Activated CD4-positive, alpha-beta T cell treated with anti-CD3 and anti-CD28 coated beads for 36 hours (primary cell): ENCODE measurements at places on chromosomes 7 and 10.

DNA sequence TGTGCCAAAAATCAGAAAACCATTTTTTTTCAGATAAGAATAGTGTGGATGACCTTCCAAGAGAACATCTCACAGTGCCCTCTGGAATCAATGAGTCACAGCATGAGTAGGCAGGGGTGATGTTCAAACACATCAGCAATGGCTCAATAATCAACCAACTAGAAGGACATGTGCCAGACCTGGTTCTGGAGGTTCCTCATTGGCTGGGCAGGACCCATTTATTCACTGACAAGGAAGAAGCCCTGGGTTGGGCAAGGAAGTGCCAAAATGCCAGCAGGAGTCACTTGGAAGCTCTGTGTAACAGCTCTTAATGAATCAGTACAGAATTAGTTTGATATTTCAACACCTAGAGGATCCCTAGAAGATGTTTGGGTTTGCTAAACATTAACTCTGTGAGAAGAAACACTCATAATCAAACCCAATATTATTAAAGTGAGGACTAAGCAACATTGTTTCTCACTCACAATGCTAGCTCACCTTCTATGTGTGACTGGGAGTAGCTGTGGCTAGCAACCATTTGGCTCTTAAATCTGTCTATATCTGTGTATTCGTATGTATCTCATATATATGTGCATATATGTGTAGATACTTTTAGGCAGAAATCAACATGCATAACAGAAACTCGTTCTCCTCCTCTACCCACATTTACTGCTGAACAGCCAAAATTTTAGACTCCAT, 72.3 kb upstream of the APBB1IP start:
- peak; percentile 19 for DNase-seq

- DNase-seq, result peak; percentile 70
Measured at GRCh38 chr7:149071641-149072437, 18.7 kb downstream of the ZNF786 start.

DNA sequence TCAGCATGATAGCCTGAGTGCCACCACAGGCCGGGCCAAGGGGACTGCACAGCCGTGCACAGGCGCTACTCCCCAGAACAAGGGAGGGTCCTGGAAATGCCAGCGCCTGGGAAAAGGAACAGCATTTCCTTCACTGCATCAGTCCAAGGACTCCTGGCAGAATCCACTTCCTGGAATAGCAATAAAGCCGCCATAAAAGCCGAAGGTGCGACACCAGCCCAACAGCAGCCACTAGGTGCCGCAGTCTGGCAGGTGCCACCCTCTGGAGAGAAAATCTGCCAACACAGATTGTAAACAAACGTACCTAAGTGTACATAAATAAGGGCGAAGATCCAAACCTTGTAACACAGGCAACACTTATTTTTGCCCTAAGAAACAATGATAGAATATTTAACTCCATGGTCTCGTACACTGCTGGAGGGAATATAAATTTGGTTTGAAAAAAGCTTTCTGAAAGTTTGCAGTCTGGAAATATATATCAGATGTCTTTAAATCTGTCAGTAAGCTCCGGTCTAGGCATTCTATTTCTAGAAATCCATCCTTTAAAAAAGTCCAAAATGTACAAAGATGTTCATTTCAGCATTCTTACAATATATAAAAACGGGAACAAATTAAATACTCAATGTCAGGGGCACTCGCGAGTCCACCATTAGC, 22.2 kb downstream of the VOPP1 start:
- DNase-seq, result no peak

DNA sequence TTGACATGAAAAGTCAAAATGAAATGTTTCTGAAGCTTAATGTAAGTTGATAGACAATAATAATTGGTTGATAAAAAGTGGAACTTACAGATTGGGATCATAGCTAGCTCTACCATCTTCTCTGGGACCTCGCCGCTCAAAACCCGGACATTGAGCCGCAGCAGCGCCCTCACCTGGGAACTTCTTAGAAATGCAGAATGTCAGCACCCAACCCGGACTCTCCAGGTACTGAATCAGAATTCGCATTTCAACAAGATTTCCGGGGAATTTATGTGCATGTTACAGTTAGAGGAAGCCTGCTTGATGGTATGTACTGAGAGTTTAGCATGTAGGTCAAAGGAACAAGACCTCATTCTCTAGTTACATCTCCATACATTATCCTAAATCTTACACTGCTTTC, 36.7 kb upstream of the ABLIM1 start:
- peak; percentile 69 for DNase-seq

DNA sequence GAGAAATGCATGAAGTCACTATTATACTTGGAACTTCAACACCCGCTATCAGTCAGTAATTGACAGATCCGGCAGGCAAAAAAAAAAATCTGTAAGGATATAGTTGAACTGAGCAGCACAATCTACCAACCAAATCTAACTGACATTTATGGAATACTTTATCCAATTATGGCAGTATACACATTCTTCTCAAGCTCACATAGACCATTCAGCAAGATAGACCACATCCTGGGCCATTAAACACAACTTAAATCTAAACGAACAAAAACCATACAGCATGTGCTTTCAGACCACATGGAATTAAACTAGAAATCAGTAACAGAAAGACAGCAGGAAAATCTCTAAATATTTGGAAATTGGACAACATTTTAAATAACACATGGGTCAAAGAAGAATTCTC, 112.7 kb downstream of the MPP7 start:
- no peak for DNase-seq

DNA sequence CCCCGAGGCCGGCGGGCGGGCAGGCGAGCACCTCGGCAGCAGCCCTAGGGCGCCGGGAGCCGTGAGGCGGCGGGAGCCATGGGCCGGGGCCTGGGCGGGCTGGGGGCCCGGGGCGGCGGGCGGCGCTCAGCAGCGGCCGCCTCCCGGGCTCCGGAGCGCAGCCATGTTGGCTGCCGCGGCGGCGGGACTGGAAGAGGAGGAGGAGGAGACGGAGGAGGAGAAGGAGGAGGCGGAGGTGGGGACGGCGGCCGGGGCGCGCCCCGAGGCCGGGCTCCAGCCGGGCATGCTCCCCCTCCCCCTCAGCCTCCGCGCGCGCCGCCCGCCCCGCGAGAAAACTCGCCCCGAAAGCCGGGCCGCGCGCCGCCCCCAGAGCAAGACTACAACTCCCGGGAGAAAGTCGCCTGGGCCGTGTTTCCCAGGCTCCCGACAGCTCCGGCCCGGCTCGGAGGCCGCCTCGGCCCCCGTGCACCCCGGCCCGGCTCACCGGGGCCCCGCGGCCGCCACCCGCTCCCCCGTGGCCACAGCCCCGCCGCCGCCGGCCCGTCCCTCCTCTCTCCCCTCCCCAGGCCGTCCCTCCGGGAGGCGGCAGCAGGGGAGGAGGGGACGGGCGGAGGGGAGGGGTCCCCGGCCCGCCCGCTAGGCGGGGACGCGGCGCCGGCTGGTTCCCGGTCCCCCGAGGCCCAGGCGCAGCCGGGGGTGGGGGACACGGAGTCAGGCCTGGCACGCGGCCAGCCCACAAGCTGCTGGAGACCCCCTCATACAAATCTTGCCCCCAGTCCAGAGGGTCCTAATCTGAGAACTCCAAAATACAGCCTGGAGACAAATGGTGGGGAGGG, at the start of gene DLG5:
TSS of gene DLG5 (minus strand) at position 190 of the 836 bp plus-strand sequence. CDS start 235 bp downstream, outside the sequence.
- peak; percentile 48 for DNase-seq

DNA sequence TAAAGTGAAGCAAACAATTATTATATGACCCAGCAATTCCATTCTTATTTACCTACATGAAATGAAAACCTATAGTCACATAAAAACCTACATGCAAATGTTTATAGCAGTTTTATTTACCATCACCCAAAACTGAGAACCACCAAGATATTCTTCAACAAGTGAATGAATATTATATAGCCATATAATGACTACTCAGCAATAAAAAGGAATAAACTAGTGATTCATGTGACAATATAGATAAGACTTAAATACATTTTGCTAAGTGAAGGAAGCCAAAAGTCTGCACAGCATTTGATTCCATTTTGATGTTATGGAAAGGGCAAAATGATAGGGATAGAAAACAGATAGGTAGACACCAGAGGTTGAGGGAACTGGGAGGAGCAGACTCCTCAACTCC, 31.7 kb downstream of the PODXL start:
- DNase-seq, result no peak

DNA sequence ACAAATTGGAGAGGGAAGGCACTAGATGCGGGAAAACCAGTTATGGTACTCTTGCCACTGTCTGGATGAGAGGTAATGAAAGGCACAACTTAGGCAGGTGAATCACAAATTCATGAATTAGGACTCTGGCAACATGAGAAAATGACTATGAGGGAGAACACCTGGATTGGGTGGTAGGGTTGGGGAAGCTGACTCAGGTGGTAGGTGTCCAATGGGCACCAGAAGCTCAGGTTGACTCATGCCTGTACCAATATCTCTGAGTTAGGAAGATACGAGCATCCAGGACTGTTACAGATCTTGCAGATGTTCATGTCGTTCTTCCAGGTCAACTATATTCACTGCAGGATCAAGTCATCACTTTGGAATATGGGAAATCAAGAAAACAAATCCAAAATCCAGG, 56.7 kb downstream of the NPY start:
- peak; percentile 15 for DNase-seq

DNA sequence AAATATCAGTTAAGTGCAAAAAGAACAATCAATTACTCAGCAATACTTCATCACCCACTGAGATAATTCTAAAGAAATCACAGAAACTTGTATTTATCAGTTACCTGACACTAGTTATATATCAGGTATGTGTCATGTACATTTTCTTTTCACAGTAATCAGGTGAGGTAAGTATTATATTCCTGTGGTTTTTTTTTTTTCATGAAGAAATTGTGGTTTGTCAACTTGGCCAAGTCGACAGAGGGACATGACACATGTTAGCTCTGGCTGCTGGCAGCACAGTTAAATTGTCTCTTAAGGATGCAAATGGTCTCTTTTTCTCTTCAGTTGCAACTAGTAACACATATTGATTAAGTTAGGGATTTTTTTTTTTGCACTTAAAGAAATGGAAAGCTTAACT, 13.7 kb upstream of the GPR141 start:
- DNase-seq, result no peak

DNA sequence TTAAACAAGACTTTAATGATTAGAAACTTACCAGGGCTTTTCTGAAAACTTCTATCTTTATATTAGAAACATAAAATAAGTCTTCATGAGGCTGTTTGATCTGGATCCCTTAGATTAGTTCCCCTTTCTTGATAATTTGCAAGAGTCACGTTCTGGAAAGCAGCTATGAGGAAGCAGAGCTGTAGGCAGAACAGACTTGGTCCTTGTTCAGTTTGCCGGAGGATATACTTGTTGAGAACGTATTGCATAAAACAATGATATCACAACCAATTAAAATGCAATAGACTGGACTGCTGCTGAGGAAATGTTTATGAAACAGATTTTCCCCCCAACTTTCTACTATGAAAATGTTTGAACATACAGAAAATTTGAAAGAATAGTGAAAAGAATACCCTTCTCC, 2.8 kb downstream of the SAMD9L start:
- no peak for DNase-seq

DNA sequence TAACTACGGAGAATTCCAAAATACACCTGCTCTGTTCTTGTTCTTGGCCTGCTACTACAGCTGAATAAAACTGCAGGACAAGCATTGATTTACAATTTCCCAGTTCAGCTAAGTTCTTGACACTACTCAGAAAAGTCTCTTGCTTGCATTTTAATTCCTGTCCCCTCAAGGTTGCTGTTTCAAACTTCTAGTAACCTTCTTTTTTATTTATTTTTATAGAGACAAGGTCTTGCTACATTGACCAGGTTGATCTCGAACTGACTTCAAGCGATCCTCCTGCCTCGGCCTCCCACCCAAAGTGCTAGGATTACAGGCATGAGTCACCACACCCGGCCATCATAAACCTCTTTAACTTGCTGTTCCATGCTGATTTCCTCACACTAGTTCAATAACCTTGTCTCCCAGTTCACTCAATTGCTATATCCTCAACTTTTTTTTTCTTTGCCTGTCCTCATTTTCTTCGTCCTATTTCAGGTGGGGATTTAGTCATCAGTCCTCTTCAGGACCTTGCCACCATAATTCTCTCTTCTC, 79.9 kb downstream of the ARHGAP21 start:
- no peak for DNase-seq

DNA sequence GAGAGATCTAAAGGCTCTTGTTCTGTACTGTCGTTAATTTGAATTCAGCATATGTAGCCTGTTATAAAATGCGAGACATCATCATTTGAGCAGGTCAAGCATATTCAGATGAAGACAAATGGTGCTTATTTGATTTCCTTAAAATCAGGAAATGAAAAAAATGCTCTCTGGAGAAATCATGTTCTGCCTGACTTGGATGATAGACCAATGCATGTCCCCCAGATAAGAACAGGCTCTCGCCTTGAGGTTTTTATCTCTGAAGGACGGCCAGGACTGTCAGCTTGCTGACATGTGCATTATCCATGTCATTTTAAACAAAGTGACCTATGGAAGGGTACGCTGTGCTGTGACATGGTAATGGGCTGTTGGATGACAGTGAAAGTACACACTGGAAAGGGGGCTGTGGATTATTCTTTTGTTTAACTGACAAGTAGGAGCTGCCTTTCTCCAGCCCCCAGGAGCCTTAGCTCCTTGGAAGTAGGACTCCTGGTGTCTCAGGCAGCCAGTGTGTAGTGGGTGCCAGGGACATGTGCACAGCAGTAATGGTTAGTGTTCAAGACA, 695.1 kb upstream of the GALNT17 start:
- DNase-seq, result no peak

DNA sequence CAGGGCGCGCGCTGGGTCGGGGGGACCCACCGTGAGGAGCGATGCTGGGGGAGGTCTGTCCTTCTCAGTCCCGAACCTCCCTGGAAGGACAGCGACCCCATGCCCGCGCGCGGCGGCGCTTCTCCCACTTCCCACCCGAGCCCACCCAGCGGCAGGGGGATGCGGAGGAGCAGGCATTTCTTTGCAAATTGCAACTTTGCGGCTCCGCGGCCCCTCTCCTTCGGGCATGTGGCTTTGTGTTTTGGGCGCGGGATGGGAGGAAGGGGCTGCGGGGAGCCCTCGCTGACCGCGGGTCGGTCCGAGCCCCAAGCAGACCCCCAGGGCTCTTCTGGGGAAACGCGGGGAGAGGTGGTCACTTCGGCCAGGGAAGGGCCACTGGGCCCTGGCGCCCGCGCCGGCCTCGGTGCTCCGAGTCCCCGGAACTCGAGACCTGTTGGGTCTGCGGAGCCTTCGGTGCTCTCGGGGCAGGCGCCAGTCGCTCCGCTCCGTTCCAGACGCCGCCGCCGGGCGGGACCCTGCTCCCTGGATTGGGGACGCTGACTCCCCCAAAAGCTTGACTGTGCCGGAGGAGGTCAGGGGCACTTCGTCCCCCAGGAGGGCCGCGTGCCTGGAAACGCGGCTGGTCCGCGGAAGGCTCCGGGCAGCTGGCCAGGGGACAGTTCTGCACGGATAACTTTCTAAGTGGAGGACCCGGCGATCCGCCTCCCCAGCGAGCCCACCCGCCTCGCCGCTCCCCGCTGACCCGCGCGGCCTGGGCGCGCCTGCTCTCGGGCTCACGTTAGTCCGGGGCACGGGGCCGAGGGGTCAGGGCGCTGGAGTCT, 164.2 kb upstream of the DPP6 start:
- DNase-seq, result no peak

DNA sequence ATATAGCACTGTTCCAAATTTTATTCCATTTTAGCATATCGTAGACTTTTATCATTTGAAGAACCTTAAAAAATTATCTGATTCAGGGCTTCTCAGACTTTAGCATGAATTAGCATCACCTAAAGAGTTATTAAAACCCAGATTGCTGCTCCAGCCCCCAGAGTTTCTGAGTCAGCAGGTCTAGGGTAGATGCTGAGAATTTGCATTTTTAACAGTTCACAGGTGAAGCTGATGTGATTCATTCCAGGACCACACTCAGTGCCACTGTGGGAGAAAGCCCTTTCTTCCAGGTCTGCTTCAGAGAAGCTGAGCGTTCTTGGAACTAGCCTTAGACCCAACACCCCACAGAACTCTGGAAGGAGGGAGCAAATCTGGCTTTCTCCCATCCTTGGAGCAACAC, 174.1 kb upstream of the YAE1 start:
- no peak for DNase-seq
